ENCODE measurements at places on chromosomes 11 and 22. TPM values are rescaled to one million over a fixed set of nuclear protein-coding genes. Genes with fewer than 3 reads are reported as not detected.

Gene PGA5
- not detected for total RNA-seq

Gene TBX10
- not detected for total RNA-seq

Gene TEAD1
- total RNA-seq = 31.6 TPM

Gene TSKU
- 404 TPM for total RNA-seq

Gene HEPN1
- total RNA-seq = not detected

Gene PARVG
- 3.7 TPM for total RNA-seq

GRCh38 chr11:27467181-27467913 lies 5.2 kb downstream of the LGR4 start:
- DNase-seq = no peak

DNA sequence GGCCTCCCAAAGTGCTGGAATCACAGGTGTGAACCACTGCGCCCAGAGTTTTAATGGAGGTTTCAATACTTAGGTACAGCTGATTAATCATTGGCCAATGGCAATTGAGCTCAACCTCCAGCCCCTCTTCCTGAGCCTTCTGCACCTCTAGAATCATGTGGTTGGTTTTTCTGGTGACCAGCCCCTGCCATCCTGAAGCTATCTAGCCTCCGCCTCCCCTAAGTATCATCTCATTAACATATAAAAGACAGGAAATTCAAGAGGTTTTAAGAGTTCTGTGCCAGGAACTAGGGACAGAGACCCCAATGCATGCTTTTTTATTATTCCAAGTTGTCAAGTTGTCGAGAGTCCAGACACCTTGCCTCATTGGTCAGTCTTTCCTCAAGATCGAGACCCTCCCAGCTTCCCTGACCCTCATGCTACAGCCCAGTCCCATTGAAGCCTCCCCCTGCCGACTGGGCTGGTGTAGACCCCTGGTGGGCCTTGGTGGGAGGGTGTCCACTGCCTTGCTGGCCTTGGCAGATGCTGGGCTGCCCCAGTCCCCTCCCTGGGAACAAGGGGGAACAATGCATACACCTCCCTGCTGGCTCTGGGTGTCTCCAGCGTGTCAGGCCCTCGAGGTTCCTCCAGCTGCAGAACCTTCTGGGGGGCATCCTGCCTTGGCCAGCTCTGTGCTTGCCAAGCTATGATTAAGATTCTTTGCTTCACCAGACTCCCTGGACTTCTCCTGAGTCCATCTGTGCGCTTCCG lies 148.0 kb downstream of the CTTN start:
- DNase-seq = peak; percentile 32

DNA sequence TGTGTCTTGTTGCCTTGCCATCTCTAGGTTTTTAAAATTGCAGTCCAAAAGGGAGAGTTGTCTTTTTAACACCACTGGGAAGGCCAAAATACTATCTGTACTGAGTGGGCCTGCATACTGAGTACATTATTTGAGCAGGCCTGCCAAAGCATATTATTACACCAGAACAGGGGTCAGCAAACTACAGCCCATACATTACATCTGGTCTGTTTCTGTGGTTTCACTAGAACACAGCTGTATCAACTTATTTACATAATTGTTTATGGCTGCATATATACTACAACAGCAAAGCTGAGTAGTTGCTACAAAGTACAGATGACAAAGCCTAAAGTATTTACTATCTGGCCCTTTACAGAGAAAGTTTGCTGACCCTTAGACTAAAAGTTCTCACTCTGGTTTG lies 74.0 kb downstream of the USP35 start:
- no peak for DNase-seq

DNA sequence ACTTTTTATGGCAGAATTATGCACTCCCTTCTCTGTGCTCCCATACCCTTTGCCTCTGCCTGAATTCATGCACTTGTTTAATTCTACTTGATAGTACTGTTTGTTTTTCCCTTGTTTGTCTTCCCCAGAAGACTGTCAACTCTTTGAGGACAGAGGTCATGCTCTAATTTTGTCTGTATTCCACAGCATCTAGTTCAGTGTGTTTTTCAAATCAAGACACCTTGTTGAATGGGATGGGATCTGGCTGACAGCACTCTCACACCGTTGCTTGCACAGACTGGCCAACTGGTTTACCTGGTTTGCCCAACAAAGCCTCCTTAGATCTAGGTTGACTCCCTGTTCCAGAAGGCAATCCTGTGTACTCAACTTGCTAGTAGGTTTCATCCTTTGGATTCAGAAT lies 121.2 kb upstream of the TIMP3 start:
- DNase-seq = no peak

GRCh38 chr11:34775417-34775888 lies 140.7 kb downstream of the APIP start:
- DNase-seq = peak; percentile 78

GRCh38 chr11:66050581-66051231 lies 1.5 kb upstream of the SF3B2 start:
- no peak for DNase-seq

DNA sequence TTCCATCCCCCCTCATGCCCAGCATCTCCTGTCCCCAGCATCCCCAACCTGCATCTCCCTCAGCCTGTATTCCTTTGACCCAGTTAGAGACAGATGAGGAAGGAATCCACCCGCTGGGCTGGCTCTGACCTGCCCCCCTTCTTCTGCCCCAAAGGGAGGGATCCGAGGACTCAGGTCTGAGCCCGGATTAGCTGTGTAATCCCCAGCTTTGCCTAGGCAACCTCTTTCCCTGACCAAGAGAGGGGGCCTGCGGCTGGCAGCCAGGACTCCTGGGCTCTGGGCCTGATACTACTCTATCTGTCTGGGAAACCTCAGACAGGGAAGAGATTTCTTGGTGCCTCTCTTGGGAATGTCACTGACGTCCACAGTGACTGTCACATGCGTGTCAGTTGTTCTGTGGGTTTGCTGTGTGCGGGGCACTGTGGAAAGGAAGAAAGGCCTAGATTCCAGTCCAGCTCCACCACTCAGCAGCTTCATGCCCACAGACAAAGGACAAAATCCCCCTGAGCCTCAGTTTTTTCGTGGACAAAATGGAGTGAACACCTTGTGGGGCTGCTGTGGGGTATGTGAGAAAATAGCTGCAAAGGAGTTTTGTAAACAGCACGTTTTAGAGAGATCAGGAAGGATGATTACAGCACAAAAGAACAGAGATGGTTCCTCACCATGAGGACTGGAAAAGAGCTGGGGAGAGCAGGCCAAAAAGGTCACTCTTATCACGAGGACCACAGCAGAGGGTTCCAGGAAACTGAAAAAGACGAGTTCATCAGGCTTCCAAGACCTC lies 1.3 kb upstream of the NDUFV1 start:
- no peak for DNase-seq

DNA sequence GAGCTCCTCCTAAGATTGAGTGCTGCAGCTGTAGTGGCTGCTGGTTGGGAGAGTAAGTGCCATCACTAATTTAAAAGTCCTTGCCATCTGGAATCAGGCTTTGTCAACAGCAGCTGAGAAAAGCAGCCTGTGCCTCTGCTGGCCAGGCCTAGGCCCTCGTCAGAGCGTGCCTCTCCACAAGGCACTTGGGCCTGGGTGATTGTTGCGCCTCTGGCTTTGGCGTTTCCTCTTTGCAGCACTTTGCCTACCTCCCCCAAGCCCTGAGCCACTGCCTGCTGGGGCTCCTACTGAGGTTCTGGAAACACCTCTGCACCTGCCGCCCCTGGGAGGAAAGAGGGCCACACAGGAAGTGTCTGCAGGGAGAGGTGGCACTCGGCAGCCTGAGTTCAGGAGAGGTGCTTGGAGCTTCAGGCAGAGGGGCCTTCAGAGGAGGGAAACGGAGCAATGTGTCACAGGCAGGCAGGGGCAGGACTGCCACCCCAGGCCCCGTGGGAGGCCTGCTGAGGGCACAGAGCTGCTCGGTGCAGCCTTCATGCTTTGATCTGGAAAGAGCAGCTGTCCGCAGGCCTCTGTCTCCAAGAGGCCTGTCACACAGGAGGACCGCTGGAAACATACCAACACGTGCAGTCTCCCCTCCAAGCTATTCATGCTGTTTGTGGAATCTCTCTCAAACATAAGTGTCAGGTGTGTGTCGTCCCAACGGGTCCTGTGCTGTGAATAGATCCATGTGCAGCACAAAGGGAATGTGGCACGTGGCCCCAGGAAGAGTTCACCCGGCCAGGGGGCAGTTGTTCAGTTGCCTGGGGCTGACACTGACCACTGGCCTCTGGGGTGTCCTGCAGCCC lies 61.5 kb upstream of the EMID1 start:
- no peak for DNase-seq

- DNase-seq = peak; percentile 76
Measured at GRCh38 chr22:41833369-41834004, 582 bp downstream of the SREBF2 start.

- no peak for DNase-seq
Measured at GRCh38 chr22:49604732-49605302, 222.9 kb downstream of the BRD1 start.

DNA sequence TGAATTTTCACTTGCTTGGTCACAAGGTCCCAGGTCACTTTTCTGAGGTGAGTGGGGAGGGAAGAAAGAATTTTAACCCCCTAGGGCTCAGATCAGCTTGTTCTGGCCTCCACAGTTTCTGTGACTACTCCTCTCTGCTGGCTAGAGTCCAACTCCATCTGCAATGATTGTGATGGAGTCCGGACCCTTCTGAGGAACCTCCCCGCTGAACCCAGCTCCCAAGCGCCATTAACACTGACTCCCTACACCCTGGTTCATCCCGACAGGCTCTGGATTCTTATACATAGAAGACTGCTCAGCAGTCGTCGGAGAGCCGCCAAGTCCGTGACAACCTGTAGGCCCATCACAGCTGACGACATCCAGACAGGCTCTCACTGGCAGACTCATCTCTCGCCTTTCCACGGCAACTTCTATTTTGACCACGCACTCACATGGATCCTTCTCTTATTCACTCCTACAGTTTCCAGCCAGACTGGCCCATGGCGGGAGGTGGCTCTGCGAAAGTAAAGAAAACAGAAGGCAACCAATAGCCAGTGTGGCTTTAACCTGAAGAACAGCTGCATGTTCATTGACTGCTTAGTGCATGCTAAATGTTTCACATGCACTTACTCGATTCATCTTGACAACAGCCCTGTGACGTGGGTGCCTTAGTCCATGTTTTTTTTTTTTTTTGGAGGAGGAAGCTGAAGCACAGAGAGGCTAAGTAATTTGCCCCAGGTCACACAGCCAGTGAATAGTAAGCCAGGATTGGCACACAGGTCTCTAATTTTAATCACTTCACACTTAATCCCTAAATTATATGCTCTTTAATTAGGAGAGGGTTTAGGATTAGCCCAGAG lies 68.0 kb upstream of the PRDM11 start:
- no peak for DNase-seq

- no peak for DNase-seq
Measured at GRCh38 chr22:23053051-23053707, 17.1 kb upstream of the GNAZ start.

GRCh38 chr11:96257036-96257435 lies 86.0 kb downstream of the MAML2 start:
- DNase-seq = no peak

DNA sequence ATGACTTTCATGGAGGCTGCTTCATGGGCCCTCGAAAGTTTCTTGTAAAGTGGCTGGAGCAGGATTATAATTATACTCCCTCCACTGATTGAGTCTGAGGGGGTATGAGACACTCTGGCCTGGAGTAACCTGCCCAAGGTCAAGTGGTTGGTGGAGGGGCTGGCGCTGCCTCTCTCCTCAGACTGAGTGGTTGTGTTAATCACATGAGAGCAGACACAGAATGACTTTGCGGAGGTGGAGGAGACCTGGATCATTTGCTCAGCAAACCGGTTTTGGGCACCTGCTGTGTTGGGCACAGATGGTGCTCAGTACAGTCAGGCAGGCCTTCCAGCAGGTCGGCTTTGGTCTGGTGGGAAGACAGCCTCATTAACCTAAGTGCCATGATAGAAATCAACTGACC lies 11.8 kb downstream of the BCR start:
- DNase-seq = no peak

DNA sequence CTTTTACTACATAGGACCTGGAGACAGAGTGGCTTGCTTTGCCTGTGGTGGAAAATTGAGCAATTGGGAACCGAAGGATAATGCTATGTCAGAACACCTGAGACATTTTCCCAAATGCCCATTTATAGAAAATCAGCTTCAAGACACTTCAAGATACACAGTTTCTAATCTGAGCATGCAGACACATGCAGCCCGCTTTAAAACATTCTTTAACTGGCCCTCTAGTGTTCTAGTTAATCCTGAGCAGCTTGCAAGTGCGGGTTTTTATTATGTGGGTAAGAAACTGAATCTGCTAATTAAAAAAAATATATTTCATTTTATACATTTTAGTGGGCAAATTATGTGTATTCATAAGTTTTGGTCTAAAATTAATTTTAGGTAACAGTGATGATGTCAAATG lies 7.8 kb downstream of the BIRC3 start:
- no peak for DNase-seq

DNA sequence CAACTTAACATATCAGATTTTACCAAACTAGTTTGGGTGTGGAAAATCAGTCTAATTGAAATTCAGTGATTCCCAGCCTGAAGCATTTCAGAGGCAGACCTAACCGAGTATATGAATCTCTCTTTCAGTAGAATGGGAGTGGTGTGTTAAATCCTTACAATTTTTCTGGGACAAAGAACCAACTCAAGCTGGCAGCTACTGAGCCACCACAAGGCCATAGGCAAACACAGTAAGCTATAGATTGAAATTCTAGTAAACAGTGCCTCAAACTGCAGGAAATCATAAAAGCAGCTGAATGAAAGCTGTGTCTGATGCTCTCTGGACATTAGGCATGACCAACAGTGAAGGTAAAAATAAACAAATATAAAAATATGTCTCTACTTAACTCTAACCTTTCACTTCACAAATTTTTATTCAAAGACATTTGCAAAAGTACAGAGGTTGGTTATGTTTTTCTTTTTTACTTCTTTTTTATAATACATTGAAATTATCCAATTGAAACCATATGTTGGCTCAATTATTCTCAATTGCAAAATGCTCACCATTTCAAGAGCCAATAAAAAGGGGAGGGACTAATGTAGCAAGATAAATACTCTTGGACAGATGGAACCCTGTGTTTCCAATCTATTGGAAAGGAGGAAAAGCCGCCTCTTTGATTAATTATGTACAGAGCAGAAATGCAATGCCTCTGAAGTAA lies 35.8 kb upstream of the FIBIN start:
- DNase-seq = no peak

GRCh38 chr22:42939451-42939881 lies 75.5 kb downstream of the PACSIN2 start:
- no peak for DNase-seq

DNA sequence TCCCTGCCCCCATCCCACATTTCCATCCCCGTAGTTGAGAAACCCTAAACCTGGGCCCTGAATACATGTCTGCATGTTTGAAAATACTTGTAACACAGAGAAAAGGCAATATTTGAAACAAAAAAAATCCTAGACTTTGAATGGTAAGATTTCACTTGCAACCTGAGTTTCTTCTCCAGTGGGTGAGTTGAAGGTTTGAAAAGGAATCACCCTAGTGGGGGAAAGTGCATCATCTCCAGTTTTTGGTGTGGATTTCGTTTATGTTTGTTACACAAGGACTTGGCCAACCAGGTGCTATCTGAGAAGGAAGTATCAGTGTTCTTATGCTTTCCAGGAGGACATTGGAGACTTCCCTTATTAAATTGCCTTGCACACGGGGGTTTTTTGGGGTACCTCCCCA lies 90.4 kb downstream of the ABTB2 start:
- DNase-seq = no peak

Data from right lobe of liver (tissue), 6 donors.